Panc1 (cell line): ENCODE measurements at places on chromosomes 13 and 19. TPM values are rescaled to one million over a fixed set of nuclear protein-coding genes. Genes with fewer than 3 reads are reported as not detected.

Gene IRGC
- not detected for total RNA-seq

Gene KLK8
- total RNA-seq: not detected

Gene ELSPBP1
- total RNA-seq: not detected

- no peaks in the 10 kb centered on the region for H3K27me3 ChIP-seq
- no peak overlapping the region for H3K4me3 ChIP-seq
- H3K27ac ChIP-seq: no peak overlapping the region
Observed at GRCh38 chr19:45273521-45273855, 22.4 kb downstream of the MARK4 start.

GRCh38 chr19:39949026-39949747 is 14.8 kb upstream of the FCGBP start:
- no peak for DNase-seq
- H3K27me3 ChIP-seq: no peaks in the 10 kb centered on the region
- H3K36me3 ChIP-seq: no peaks in the 10 kb centered on the region
- no peak overlapping the region for H3K4me3 ChIP-seq
- H3K4me1 ChIP-seq: no peaks in the 10 kb centered on the region

DNA sequence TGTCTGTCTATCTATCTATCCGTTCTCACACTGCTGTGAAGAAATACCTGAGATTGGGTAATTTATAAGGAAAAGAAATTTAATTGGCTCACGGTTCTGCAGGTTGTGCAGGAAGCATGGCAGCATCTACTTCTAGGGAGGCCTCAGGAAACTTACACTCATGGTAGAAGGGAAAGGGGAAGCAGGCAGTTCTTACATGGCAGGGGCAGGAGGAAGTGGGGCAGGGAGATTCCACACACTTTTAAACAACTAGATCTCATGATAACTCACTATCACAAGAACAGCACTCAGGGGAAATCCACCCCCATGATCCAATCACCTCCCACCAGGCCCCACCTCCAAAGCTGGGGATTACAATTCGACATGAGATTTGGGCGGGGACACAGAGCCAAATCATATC is 105.3 kb downstream of the SLC10A2 start:
- no peak overlapping the region for H3K4me3 ChIP-seq
- no peaks in the 10 kb centered on the region for H3K27me3 ChIP-seq
- no peaks in the 10 kb centered on the region for H3K4me1 ChIP-seq
- no peak for DNase-seq
- no peak overlapping the region for H3K27ac ChIP-seq

DNA sequence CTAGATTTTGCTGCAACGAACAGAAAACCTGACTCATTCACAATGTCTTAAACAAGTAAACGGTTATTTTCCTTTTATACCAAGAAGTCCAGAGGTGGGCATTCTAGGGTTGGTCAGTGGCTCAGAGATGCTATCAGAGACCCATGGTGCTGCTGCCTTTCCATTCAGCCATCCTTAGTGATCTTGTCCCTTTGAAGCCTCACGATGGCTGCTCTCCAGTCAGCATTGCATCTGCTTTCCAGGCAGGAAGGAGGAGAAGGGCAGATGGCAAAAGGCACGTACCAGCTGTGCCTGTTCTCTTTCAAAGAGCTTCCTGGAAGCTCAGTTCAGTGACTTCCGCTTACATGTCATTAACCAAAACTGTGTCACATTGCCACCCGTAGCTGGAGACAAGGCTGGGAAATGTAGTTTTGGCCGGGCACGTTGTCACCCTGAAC is 30.1 kb downstream of the WDFY2 start:
- no peaks in the 10 kb centered on the region; the same call in 1 of the 2 replicates for H3K4me1 ChIP-seq
- no peak overlapping the region for H3K4me3 ChIP-seq
- no peak for DNase-seq
- no peak overlapping the region for H3K27ac ChIP-seq
- H3K36me3 ChIP-seq: no peaks in the 10 kb centered on the region

DNA sequence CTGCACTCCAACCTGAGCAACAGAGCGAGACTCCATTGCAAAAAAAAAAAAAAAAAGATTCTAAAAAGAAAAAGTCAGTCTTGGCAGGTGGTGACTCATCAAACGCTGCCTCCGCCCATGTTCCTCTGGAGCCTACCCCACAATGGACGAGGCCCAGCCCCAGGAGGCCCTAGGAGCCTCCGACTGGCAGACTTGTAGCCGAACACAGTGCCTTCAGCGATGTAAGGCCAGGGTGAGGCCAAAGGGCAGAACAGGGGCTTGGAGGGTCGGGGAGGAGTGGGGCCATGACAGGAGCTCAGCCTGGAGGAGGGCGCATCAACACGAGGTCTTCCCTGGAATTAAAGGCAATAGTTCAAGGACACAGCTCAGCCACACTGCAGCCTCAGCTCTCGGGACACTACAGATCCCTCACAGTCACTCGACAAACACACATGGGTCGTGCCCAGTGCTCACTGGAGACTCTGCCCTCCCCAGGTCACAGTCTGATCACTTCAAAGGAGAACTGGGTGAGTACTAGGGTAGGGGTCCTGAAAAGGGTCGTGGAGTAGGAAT is 5.1 kb downstream of the USE1 start:
- H3K27me3 ChIP-seq: no peaks in the 10 kb centered on the region
- no peak for DNase-seq
- no peaks in the 10 kb centered on the region for H3K36me3 ChIP-seq
- no peak overlapping the region for H3K4me3 ChIP-seq
- H3K4me1 ChIP-seq: no peaks in the 10 kb centered on the region

GRCh38 chr19:51224163-51224641 is 678 bp upstream of the CD33 start:
- H3K27me3 ChIP-seq: peaks cover 5% of the 10 kb centered on the region; the same call in 1 of the 2 replicates
- DNase-seq: no peak
- H3K4me1 ChIP-seq: no peaks in the 10 kb centered on the region
- no peak overlapping the region for H3K4me3 ChIP-seq
- H3K36me3 ChIP-seq: no peaks in the 10 kb centered on the region

GRCh38 chr19:40530091-40530901 is 46.4 kb upstream of the SHKBP1 start:
- no peaks in the 10 kb centered on the region for H3K36me3 ChIP-seq
- no peak for DNase-seq
- peaks cover 8% of the 10 kb centered on the region for H3K4me1 ChIP-seq
- H3K4me3 ChIP-seq: peak overlapping the region; percentile 40; the same call in 1 of the 2 replicates
- no peak overlapping the region for H3K27ac ChIP-seq
